ENCODE measurements at places on chromosomes 6 and 20. TPM values are rescaled to one million over a fixed set of nuclear protein-coding genes. Genes with fewer than 3 reads are reported as not detected.

Gene PI3
- not detected for total RNA-seq

Gene PGC
- total RNA-seq, result not detected

Gene CTAGE9
- not detected for total RNA-seq

Gene MAP3K5
- total RNA-seq, result 20.1 TPM

Gene TFAP2C
- under 0.01 TPM for total RNA-seq

Gene CRIP3
- not detected for total RNA-seq

Data from smooth muscle cell of bladder (primary cell).